ENCODE measurements at places on chromosomes 1 and 21. TPM values are rescaled to one million over a fixed set of nuclear protein-coding genes. Genes with fewer than 3 reads are reported as not detected.

Gene ZZZ3
- total RNA-seq, result 32.9 TPM

Gene MSH4
- 0.45 TPM for total RNA-seq

Gene ORC1
- total RNA-seq, result 4.3 TPM

Gene LRRC71
- not detected for total RNA-seq

Measured in left colon (tissue), 2 donors.